Urinary bladder (tissue), 4 donors: ENCODE measurements at places on chromosomes 12 and 14.

- DNase-seq = no peak
Observed at GRCh38 chr12:45122768-45123380, 72.0 kb upstream of the DBX2 start.

DNA sequence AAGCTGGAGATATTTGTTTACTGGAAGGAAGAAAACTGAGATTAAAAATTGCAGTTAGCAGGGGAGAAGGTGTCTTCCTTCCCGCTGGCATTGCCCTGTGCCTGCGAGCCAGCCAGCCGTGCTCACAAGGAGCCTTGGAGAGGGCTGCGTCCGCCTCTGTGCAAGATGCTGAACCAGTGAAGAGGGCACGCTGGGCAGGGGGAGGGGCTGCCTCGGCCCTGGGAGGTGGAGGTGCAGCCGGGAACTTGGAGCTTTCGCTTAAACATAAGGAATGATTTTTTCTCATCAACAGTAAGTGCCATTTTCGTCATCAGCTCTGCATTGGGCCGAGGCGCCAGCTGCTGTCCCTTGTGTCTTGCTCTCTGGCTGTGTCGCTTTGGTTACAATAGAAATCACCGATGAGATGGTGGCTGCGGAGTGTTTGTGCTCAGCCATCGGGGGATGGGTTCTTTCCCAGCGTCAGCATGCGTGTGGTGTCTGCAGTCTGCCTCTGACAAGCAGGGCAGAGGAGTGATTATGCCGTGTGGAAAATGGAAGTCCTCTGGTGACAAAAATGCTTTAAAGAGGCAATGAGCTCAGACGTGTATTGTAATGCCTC is 97.3 kb downstream of the ESR2 start:
- no peak for DNase-seq

- no peak for DNase-seq
Observed at GRCh38 chr12:18261906-18262305, 588 bp downstream of the PIK3C2G start.

DNA sequence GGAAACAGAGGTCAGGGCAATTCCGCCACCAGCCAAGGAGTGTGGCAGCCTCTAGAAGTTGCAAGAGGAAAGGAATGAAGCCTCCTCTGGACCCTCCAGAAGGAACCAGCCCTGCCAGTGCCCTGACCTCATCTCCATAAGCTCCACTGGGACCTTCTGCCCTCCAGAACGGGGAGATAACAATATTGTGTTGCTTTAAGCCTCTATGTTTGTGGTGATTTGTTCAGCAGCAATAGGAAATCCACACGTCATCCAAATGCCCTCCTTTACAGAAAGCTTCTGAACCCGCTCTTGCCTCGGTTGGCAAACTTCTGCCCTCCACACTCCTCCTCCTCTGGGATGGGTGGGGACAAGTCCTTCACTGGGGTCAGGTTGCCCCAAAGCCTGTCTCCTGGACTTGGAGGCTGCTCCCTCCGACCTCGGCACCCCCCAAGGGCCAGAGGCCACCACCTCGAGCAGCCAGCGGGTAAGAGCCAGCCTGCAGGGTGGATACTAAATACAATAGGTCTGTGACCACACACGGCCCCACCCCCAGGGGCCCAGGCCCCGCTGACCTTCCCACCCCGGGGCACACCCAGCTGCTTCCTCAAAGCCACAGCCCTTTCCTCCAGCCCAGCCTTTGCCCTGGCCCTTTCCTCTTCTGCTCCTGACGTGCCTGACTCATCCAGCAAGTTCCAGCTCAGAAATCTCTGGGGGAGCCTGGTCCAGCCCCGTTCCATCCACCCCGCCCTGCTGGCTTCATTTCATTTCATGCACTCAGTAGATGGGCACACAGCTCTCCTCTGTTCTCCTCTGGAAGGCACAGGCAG is 58.7 kb upstream of the NCOR2 start:
- no peak for DNase-seq

DNA sequence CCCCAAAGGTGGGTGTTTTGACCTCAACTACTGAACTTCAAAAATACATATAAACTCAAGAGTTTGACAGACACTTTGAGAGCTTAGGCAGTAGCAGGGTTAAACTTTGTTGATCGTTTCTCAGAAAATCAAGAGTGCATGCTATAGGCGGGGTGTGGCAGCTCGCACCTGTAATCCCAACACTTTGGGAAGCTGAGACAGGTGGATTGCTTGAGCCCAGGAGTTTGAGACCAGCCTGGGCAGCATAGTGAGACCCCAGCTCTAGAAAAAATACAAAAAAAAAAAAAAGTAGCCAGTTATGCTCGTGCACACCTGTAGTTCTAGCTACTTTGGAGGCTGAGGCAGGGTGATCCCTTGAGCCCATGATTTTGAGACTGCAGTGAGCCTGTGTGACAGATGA is 12.3 kb downstream of the NANOG start:
- DNase-seq = no peak

- DNase-seq = no peak
Observed at GRCh38 chr14:98962118-98962517, 309.9 kb downstream of the BCL11B start.

DNA sequence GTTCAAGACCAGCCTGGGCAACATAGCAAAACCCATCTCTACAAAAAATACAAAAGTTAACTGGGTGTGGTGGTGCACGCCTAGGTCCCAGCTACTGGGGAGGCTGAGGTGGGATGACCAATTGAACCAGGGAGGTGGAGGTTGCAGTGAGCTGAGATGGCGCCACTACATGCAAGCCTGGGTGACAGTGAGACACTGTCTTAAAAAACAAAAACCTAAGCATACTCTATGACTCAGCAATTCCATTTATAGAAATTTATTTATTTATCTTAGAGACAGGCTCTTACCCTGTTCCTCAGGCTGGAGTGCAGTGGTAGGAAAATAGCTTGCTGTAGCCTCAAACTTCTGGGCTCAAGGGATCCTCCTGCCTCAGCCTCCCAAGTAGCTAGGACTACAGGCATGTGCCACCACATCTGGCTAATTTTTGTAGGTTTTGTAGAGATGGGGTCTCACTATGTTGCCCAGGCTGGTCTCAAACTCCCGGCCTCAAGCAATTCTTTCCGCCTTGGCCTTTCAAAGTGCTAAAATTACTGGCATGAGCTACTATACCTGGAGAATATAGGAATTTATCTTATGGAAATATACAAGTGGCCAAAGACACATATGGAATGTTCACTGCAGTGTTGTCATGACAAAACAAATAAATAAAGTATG is 43.3 kb downstream of the NCKAP5L start:
- DNase-seq = no peak

- DNase-seq = no peak
Observed at GRCh38 chr14:95681153-95681552, 5.1 kb upstream of the TCL1B start.

- DNase-seq = no peak
Observed at GRCh38 chr12:5964913-5965900, 20.1 kb upstream of the ANO2 start.

GRCh38 chr14:32038876-32039275 is 38.2 kb upstream of the ARHGAP5 start:
- DNase-seq = no peak

DNA sequence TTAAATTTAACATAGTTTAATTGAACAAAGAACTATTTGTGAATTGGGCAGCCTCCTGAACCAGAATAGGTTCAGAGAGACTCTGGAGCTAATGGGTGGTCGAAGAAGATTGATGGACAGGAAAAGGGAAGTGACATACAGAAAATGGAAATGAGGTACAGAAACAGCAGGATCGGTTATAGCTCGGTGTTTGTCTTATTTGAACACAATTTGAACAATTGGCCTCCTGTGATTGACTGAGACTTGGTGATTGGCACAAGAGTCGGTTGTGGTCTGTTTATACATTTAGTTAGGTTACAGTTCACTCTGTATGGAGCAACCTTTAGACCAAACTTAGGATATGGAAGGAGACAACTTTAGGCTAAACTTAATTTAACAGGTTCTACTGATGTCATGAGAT is 18.4 kb upstream of the CFL2 start:
- no peak for DNase-seq
